ENCODE measurements at places on chromosomes 5 and 9. TPM values are rescaled to one million over a fixed set of nuclear protein-coding genes. Genes with fewer than 3 reads are reported as not detected.

Gene LRRC70
- 0.50 TPM for total RNA-seq

Gene PAEP
- total RNA-seq, result not detected

Gene DRD1
- total RNA-seq, result 18.5 TPM

Gene HMHB1
- total RNA-seq, result not detected

Gene OMD
- 16.3 TPM for total RNA-seq

Gene IFNW1
- total RNA-seq, result not detected

Gene OR1J2
- not detected for total RNA-seq

Gene SHC3
- total RNA-seq, result 27.8 TPM

Gene GPR21
- total RNA-seq, result 1.0 TPM

Gene C5orf52
- total RNA-seq, result 0.56 TPM
